ENCODE measurements at places on chromosomes 12 and 14. TPM values are rescaled to one million over a fixed set of nuclear protein-coding genes. Genes with fewer than 3 reads are reported as not detected.
A peak's percentile ranks its signal among the peaks of the same experiment; 100 is the strongest.

DNA sequence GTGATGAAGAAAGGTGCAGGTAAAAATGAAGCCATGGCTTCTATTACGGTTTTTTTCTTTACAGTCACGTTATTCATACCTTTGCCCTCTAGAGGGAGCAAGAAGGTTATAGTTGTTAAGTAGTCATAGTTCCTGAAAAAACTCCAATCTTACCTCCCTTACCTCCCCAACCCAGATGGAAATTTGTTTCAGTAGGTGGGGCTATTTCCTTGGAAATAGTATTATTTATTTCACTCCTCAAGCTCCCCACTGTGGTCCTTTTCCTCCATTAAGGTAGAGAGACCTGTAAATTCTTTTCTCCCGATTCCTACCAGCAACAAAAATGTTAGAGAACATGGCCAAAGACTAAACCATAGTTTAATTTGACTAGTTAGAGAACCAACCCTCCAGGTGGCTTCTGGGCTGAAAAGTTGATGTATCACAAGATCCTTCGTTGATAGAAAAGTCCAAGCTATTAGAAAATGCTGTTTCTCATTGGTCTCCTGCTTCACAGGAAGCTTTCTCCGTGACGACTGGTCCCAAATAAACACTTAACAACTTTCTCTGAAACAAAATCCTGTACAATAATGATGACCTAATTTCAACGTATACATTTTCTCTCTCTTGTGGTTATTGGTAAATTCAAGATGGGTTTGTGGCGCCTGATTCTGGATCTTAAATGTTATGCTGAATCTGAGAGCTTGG lies 43.5 kb downstream of the TMX1 start:
- DNase-seq, result no peak

MGP gene
- total RNA-seq, result 182 TPM

GRCh38 chr14:75425446-75425845 lies 2.4 kb upstream of the JDP2 start:
- DNase-seq, result no peak

GRCh38 chr14:101360054-101360911 lies 201.0 kb upstream of the DIO3 start:
- DNase-seq, result peak; percentile 48

- DNase-seq, result no peak
Observed at GRCh38 chr12:27303139-27304111, 29.2 kb upstream of the BMAL2 start.

DNA sequence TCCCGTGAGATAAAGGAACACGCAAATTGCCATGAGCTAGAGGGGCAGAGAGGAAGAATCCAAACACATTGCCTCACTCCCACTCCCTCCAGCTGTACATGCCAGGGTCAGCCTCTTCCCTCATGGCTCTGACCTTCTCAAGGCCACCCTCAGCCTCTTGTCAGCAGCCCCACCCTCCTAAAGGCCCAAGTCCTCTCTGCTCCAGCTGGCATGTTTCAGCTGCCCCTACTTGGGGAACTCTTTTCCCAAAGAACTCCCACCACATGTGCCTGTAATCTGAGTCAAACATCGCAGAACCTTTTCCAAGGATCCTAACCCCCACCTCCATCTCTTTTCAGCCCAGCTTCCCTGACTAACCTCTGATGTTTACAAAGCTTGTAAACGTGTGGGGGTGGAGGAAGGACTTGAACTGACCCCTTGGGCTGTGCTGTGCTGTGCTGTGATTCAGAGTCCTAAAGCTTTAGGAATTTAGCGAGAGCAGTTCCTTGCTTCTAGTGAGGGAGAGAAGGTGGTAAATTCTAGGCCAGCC lies 7.3 kb upstream of the CACNB3 start:
- no peak for DNase-seq

GRCh38 chr12:57210926-57211692 lies 5.5 kb upstream of the NXPH4 start:
- no peak for DNase-seq

GRCh38 chr14:53004976-53005375 lies 54.1 kb upstream of the FERMT2 start:
- DNase-seq, result no peak

GRCh38 chr14:104971447-104972240 lies 6.5 kb downstream of the AHNAK2 start:
- no peak for DNase-seq

- DNase-seq, result no peak
Observed at GRCh38 chr14:74563233-74563585, 48.8 kb downstream of the LTBP2 start.

GRCh38 chr12:64672925-64673409 lies 62.7 kb downstream of the RASSF3 start:
- DNase-seq, result no peak

DNA sequence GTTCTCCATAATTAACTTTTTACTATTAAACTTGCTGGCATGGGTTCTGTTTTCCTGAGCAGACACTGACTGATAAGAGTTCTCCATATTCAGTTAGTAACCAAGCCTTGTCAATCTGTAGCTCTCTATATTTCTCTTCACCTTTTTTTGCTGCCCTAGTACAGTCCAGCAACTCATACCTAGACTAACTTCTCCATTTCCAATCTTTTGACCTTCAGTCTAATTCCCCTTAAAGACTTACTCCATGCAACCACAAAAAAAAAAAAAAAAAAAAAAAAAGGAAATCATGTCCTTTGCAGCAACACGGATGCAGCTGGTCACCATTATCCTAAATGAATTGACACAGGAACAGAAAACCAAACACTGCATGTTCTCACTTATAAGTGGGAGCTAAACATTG lies 125.7 kb upstream of the KRAS start:
- DNase-seq, result no peak

AMDHD1 gene
- total RNA-seq, result 0.91 TPM

DNA sequence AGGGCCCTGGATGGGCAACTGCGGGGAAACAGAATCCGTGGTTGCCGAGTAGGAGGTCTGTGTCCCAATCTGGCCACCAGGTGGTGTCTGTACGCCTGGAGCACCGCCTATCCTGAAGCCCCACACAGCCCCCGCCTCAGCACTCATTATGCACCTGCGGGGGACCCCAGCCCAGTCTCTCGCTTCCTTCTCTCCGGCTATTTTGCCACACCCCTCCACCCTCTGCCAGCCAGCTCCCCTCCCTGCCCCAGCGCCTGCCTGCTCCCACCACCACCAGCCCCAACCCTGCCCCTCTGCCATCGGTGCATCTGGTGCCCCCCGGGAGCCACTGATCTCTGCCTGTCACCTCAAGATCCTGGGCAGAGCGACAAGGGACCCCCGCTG lies 2.2 kb upstream of the NXPH4 start:
- peak; percentile 73 for DNase-seq

DNA sequence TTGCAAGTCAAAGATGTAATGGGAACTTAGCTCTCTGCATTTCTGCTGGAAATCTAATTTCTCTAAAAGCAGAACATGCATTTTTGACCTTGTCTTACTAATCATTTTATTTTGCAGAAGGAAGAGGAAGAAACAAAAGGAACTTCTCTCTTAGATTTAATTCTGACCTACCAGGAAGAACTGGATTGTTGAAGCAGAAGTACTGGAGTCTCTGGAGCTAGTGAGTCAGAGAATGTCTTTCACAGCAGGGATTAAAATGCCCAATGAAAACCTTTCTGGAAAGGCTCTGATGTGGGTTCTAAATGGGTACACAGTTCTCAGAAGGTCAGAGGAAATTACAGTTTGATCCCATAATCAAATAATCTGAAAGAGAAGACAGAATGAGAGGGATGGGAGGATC lies 70.8 kb upstream of the GNG2 start:
- DNase-seq, result no peak

SMIM41 gene
- 4.7 TPM for total RNA-seq

RILPL1 gene
- 10.3 TPM for total RNA-seq

GRCh38 chr12:7091660-7092228 lies 501 bp downstream of the C1R start:
- DNase-seq, result no peak

GSC gene
- total RNA-seq, result not detected

DNA sequence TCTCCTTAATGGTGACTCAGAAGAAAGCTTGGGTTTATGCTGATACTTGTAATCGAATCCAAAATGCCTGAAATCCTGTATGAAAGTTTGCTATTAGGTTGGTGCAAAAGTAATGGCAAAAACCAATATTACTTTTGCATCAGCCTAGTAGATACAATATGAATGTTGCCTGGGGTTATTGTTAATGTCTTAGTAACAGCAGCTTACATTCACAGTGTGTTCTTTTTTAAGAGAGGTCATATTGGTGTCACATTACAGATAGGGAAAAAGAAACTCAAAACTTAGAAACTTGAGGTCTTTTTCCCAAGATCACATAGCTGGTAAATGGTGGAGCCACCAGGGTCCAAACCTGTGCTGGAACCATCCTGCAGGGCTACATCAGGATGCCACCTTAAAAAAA lies 25.2 kb downstream of the SRGAP1 start:
- DNase-seq, result no peak

DNA sequence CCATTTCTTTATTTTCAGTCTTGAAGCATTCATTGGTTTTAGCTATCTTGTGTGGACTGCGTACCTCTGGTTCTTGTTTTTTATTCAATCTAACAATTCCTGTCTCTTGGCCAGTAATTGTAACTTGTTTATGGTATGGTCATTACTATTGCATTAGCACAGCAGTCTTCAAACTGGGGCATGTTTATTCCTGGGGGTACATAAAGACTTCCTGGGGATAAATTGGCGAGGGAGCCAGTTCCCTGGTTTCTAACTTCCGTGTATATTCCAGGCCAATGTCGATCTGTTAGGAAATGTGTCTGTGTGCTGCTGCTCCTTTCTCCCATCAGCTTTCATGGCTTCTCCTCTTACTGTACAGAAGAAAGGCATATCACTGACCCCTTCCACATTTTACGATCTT lies 13.7 kb upstream of the EVL start:
- DNase-seq, result no peak

DNA sequence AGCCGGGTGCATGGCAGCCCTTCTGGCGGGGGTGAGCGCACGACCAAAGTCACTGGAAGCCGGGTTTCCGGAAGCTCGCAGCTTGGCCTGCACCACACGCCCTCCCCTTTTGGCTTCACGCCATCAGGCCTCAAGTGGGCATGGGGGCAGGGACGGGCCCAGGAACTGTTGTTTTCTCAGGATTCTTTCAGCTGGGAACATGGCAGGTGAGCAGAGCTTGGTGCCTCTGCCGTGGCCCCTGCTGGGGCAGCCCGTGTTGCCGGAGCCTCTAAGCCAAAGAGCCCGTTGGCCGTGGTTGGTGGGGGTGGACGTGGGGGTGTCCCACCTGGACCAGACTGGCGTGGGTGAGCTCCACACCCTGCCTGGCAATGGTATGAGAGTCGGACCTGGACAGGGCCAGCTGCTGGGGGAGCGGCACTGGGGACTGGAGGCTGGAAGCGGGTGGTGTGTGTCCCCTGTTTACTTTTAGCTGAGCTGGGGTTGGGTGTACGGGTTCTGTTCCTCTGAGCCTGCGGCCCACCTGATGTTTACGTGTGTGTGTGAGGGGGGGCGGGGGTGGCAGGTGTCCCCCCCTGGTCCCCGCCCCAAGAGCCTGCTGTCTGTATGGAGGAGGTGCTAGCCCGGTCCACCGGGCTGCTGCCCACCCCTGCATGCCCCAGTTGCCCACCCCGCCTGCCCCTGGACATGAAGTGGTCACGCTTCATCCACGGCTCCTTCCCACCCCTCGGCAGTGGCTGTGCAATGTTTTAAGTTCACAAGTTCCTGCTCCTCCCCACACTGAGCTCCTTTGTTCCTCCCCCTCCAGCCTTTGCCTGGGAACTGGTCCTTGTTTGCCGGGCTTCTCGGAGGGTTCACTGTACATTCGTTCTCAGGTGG lies 28.7 kb upstream of the PLD4 start:
- DNase-seq, result peak; percentile 85

PMEL gene
- 1.5 TPM for total RNA-seq

TMEM63C gene
- not detected for total RNA-seq

DNA sequence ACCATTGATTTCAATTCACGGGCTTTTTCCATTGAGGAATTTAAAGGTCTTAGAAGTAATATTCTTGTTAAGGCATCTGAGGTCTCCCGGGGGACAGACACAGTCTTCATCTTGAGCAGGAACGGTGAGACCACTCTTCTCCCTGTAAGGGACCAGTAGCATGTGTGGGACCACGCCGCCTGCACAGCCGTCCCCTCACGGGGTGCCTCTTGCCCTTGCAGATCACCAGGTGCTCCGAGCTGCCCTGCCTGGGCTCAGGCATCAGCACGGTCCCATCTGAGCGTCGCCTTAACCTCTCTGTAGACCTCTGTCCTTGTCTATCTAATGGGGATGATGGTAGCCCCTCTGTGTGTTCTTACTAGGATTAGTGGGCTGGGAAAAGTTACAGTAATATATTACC lies 74.1 kb downstream of the PPP2R5C start:
- peak; percentile 76 for DNase-seq

GRCh38 chr12:39269492-39269891 lies 173.4 kb downstream of the KIF21A start:
- DNase-seq, result no peak

- no peak for DNase-seq
Observed at GRCh38 chr14:77151918-77152588, 10.5 kb upstream of the ZDHHC22 start.

DNA sequence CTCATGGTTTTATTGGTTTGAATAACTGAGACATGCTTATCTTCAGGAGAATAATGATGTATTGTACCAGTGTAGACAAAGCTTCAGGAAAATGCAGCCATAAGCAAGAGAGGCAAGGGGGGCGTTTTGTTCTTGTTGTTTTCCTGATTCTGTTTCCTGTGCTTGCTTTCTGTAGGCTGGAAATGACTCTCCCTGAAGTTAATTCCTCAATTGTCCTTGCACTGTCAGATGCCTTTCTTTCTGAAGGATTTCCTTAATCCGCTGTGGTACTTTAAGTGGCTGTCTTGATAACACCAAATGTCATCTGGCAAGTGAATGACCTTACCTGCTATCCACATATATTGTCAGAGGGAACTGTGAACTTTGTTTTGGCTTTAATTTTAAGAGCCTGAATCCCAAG lies 220.0 kb downstream of the NEDD1 start:
- DNase-seq, result no peak

SDR9C7 gene
- not detected for total RNA-seq

GRCh38 chr14:89349171-89350008 lies 67.6 kb downstream of the FOXN3 start:
- DNase-seq, result no peak

- DNase-seq, result no peak
Observed at GRCh38 chr14:100738704-100739131, 12.0 kb downstream of the DLK1 start.

FBXO21 gene
- total RNA-seq, result 49.7 TPM

DNA sequence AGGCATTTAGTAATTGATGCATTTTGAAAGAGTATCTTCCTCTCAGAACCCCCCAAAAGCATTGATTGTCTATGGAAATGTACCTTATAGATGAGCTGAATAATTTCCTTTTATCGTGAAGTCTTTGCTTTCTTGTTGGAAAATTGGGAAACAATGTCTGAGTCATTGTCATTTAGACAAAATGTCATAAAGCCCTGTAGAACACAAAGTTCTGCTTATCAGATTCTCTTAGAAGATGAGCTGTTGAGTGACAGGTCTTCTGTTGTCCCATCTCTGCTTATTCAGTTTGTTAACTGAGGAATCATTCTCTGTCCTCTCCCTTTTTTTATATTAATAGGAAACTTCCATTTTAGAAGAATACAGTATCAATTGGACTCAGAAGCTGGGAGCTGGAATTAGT lies 22.9 kb downstream of the MAPKAPK5 start:
- DNase-seq, result no peak

KCNK13 gene
- total RNA-seq, result 3.0 TPM
